ENCODE measurements at places on chromosomes 11 and 22. TPM values are rescaled to one million over a fixed set of nuclear protein-coding genes. Genes with fewer than 3 reads are reported as not detected.

DNA sequence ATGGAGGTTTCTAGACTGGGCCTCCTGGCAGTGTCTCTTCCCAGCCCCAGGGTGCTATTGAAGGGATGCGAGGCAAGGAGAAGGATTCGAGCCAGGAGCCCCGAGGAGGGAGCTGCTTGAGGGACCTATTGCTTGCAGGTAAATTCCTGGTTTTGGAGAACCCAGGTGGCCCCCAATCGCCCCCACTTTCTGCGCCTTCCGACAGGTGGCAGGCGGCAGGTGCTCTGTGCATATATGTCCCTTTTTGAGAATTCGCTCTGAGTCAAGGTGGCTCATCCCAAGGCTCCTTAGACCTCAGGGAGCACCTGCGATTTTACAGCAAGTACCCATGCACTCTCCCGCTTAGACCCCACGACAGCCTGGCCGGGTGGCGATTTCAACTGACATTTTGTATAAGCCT lies 40.3 kb upstream of the SHISAL1 start:
- ATAC-seq: no peak

GRCh38 chr11:34748036-34748435 lies 127.1 kb downstream of the EHF start:
- ATAC-seq: no peak

DNA sequence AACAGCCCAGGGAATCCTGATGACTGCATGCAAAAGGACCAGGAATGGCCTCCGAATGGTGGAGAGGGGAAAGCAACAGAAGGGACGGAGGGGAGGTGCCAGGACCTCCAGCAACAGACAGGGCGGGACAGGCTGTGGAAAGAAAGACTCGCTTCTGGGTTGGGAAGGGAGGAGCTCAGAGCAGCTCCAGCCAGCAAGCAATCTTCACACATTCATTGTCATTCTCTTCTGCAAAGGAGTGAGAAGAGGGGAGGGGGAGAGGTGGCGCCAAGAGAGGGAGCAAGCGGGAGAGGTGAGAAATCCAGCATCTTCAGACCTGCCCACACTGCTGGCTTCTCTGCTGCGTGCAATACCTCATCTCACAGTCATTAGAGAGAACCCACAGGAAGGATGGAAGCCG lies 509.0 kb downstream of the BUD13 start:
- ATAC-seq: no peak

GRCh38 chr11:46270684-46271083 lies 6.8 kb upstream of the CREB3L1 start:
- ATAC-seq: no peak

GRCh38 chr11:32426819-32427615 lies 8.3 kb downstream of the WT1 start:
- no peak for ATAC-seq

- no peak for ATAC-seq
Observed at GRCh38 chr11:12995188-12995587, 13.9 kb upstream of the RASSF10 start.

DNA sequence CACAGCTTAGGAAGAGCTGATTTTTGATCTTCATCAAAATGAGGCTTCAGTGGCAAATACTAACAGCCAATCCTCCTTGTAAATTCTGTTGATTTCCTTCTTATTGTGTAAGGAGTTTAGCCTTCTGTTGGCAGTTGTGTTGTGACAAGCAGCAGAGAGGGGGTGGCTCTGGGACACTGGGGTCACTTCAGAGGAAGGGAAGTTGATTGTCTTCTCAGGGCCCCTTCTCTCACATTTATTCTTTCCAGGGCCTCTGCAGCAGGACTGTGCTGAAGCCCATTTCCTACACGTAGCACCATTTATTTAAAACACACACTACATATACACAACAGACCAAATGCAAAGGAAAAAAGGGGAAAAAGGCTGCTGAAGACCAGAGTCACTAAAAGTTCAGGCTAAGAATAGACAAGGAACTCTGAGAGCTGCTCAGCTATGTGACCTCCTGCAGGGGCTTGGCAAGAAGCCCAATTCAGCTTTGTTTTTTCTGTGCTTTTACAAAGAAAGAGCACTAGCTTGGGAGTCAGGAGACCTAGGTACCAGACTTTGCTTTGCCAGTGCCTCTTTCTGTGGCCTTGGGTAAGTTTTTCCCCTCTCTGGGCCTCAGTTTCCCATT lies 28.3 kb upstream of the UPB1 start:
- no peak for ATAC-seq

DNA sequence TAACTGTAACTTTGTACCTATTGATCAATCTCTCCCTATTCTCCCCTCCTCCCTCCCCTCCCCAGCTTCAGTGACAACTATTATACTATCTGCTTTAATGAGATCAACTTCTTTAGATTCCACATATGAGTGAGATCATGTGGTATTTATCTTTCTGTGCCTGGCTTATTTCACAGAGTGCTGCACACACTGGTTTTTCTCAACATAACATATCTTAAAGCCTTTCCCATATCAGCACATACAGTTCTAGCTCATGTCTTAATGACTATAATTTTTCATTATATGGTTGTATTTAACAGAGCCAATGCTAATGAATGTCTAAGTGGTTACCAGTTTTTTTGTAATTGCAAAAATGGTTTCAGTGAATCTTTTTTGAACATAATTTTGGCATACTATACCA lies 340.3 kb upstream of the DDI1 start:
- ATAC-seq: no peak

GRCh38 chr11:23866641-23867040 lies 630.2 kb upstream of the LUZP2 start:
- no peak for ATAC-seq

The PRR33 gene
- not detected for total RNA-seq

The ALG12 gene
- 19.5 TPM for total RNA-seq
